ENCODE measurements at places on chromosomes 11 and 22. TPM values are rescaled to one million over a fixed set of nuclear protein-coding genes. Genes with fewer than 3 reads are reported as not detected.

TNNT3 gene
- 8.4 TPM for polyA plus RNA-seq

INS gene
- not detected for polyA plus RNA-seq

ACR gene
- 0.60 TPM for polyA plus RNA-seq

PLAAT4 gene
- polyA plus RNA-seq, result 8.5 TPM

NRIP3 gene
- 0.69 TPM for polyA plus RNA-seq

MRPL23 gene
- 77.8 TPM for polyA plus RNA-seq

DNA sequence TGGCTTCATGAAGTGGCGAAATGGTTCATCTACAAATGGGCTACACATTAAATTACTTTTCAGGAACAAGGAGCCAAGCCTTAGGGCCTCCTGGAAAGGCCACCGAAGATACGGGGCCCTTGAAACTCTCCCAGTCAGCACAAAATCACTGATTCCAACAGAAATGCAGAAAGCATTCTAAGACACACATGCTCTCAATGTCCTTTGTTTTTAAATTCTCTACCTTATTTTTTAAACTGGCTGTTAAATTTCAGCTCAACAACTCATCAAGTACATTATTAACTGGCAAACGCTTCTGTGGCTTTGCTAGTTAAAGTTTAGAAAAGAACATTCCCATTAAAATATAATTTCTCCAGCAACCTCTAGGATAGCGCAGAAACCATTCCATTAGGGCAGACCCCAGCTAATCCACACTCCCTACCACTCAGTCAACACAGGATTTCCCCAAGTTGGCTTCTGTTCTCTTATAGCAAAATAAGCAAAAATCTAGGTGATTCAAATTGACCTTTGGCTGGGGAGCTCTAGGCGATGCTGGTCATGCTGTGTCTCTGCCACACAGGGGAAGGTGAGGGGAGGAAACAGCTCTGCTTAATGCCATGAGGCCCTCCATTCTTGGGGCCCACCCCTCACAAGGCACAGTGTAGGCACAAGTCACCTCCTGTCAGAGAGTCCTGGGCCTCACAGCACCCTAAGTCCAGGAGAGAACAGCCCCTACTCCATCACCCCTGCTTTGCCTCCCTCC, 47.1 kb downstream of the PLEKHA7 start:
- DNase-seq, result no peak

- DNase-seq, result no peak
Measured at GRCh38 chr22:36257948-36258670, 5.2 kb downstream of the APOL1 start.

- no peak for DNase-seq
Measured at GRCh38 chr22:20964090-20964798, 2.8 kb upstream of the AIFM3 start.

DNA sequence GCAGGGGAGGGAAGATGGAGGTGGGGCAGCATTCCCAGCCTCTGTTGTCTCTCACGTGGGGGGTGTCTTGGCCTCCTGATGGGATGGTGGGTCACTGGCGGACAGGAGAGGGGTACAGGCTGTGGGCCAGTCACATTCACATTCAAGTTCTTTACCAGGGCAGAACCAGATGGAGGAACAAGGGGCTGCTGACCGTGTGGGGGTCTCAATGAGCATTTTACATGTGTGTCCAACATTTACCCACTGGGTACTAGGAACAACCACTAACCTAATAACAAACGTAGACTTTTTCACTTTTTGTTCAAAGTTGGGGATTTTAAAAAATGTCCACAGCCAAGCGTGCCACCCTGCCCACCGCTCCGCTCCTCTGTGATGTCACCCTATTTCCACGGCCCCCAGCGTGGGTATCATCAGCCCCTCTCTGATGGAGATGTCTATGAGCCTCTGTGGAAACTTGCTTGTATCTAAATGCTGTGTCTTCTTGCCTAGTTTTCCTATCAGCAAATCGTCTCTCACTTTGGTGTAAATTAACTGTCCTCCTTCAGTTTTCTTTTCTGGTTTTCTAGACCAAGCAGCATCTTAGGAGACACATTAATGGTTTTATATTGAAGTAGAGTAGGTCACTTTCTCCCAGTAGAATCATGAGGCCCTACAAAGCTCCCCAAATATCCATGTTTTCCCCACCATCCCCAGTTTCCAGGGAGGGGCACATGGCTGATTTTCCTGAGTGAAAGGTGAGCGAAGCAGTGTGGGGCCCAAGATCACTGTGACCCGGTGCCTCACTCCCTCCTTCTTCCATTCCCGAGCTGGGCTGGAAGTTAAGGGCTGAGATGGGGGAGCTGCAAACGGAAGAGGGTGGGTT, 936.7 kb downstream of the BRD1 start:
- DNase-seq, result no peak

DNA sequence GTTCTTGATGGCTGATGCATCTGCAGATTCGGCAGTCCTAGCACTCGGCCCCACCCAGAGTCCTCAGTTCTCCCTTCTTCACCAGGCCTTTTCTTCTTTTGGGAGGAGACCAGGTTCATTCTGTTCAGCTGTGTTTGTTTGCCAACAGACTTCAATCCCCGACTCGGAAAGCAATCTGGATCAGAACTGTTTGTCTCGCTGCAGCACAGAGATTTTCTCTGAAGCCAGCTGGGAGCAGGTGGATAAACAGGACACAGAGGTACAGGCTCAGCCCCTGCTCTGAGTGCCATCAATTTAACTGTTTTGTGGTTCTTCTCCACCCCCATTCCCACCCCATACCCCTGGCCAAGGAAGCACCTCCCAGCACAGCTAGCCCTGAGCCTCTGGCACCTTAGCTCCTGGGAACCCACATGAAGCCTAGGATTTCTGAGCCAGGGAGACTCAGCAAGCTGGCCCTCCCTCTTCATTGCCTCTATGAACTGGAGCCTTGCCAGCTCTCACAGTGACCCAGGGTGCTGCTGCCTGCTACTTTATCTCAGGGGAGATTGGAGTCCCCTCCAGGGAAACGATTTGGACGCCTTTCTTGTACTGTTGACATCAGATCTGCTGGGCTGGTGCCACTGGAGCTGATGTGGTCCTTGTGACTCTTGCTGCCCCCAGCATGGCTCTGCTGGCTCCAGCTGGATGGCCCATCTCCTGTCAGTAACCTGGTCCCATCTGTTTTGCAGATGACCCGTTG, 58.2 kb upstream of the HORMAD2 start:
- DNase-seq, result no peak

GRCh38 chr22:18935889-18936529, at the start of gene PRODH:
PRODH (minus strand) TSS chr22:18936293; CDS start chr22:18936287, 6 bp downstream.
- DNase-seq, result no peak

DNA sequence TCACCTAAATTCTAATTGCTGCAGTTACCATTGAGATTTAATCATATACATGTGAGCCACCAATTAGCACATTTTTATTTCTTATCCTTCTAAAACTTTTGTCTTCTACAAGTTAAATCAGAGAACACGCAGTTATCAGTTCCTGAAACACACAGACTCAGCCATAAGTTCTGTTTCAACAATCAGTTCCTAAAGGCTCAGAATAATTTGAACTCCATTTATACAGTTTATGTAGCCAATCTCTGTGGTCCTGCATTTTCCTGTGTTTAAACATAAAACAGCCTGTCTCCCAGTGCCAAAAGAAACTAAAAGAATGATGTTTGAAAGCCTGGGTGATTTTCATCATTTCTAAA, 2.9 kb downstream of the PLAAT3 start:
- DNase-seq, result no peak

GRCh38 chr11:62497132-62497801, 49.3 kb downstream of the AHNAK start:
- no peak for DNase-seq

DNA sequence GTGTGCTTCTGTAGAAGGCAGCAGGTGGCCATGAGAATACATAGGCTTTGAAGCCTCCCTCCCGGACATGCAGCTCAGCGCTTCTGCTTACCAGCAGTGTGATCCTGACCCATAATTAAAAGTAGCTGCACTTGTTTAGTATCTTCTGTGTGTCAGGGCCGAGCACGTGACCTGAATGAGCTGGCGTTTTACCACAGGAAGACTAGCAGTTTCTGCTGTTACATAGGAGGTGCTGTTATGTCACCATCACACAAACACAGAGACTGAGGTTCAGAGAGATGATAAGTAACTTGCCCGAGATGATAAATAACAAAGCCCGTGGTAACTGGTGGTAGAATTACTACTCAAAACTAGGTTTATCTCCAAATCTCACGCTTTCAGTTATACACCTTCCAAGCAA, 329.5 kb downstream of the OPCML start:
- DNase-seq, result no peak

DNA sequence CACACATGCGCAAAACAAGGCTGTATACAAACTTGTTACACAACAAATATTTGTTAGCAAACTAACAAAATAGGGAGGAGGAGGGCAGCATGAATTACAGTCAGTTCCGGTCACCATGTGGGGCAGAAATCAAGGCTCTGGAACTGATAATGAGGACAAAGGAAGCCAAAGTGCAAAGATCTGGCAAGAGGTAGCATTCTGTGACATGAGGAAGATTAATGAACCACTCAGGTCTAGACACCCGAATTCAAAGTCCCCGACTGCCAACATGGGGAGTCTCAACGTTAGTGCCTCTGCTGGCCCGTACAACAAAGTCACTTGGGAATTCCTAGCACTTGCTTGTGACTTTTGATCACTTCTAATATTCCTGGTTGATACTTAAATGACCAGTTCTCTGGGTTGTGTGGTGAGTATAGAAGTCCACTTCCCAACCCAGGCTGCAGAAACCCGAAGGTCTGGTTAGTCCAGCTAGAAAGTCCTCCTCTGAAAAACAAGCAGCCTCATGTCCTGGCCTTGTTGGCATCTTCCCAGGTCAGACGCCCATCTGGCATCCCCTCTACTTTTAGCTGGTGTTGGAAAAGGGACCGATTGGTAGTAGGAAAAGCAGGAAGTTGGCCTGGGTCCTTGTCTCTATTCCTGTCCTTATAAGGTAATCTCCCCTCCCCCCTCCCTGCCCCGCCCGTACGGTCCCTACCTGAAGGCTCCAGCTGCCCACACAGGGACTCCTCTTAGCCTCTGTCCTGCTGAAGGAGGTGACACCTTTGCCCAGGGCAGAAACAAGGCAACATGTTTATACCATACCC, 1.6 kb downstream of the SUN2 start:
- DNase-seq, result no peak

DNA sequence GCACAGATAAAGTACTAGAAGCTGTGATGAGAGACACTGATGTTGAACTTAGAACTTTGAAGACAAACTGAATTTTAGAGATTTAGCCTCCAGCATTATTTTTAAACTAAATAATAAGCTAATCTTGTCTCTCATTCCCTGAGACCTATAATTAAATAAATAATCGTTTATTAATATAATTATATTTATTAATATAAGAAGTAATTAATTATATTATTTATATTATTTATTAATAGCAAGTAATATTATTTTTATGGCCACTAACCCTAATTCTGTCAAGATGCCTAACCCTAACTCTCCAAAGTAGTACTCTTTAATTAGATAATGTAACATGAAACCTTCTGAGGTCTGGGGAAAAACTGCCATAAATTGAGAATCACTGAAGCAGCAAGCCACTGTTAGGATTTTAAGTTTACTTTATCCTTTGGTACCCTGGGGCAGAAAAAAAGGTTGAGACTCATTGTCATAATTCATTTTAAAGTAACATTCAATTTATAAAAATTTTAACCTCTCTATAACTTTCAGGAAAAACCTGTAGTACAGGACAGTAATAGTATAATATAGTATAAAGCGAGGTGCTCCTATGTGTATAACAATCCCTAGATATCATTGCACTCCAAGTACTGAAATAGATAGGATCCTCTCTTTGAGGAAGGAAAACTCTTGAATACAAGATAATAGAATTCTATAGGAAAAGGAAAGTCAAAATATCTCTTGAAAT, 85.4 kb downstream of the TTC28 start:
- DNase-seq, result no peak

- no peak for DNase-seq
Measured at GRCh38 chr11:102456381-102456780, 3.8 kb upstream of the TMEM123 start.

DNA sequence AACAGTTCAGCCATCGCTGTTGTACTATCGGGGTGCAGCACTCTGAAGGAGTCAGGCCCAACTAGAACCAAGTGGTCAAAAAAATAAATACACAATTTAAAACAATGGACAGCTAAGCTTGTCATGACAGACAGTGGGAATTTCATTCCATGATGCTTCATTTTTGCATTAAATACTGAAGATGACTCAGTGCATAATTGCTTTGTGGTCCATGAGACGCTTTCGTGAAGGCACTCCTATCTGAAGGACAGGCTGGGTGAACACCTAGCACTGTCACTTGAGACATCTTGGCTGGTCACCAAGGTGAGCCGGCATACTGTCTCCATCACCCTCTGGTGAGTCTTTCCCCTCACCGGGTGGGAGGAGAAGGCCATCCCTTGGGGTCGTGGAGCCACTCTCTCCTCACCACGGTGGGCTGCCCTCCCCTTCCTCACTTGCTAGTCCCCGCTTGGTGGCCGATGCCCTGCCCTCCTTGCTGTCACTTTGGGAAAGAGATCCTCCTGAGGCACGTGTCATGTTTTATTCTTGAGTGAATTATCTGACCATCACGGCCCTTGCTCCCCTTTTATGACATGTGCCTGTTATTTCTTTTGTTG, 4.9 kb upstream of the TESMIN start:
- no peak for DNase-seq

DNA sequence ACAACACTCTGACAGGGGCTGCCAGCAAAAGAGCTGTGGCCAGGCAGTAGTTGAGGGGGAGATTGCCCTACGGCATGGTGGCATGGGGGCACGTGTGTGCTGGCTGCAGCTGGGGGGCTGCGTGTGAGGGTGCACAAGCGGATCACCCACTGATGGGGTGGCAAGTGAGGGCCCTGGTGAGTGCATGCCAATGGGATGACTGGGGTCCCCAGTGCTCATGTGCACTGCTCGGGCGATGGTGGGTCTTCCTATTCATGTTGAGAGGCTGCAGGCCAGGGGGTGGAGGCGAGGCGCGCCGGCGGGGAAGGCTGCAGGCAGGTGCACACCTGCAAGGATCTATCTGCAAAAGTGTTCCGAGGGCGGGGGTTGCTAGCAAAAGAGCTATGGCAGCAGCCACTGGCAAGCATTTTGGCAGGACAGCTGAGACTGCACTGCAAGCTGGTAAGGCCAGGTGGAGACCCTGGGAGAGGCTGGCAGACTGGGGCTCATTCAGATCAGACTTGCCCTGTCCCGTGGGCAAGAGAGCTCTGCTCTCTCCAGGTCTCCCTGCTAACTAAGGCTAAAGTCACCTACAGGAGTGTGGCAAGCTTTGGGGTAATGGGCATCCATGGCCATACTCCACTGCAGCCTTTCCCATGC, 12.0 kb downstream of the OR51I2 start:
- DNase-seq, result no peak
